ENCODE measurements at places on chromosomes 2 and 18.

- DNase-seq = peak; percentile 73
These were observed 144.9 kb upstream of the ID2 start for GRCh38 chr2:8536686-8537561.

DNA sequence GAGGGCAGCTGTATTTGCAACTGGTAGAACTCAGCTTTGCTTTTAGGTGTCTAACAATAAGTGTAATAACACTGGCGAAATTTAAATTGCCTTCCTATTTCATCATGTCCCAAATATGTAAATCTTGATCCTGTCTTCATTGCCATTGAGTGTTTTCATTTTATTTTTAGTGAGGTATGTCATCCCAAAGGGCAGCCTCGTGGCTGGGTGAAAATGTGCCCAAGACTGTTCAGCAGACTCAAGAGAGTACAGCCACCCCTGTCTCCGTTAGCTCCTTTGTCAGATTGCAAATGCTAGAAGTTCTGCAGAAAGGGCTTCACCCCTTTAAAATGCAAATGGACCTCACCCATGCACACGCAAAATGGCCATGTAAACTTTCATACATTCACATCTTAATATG, 278.8 kb downstream of the RND3 start:
- DNase-seq = no peak

DNA sequence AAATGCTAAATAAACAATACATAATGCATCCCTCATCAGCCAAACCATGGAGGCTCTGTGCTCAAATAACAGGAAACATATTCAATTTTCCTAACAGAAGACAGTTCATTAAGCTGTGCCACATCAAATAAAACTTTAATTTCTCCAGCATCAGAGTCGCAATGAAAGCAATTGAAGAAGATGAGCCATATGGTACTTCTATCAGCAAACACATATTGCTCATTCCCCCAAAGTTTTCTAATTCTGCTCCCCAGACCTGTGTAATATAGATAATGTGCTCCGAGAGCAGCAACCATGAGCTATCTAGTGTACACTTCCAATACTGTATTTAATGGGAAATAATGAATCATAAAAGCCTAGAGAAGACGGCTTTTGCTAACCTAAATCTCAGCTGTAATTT, 263.2 kb downstream of the MEIS1 start:
- DNase-seq = no peak

DNA sequence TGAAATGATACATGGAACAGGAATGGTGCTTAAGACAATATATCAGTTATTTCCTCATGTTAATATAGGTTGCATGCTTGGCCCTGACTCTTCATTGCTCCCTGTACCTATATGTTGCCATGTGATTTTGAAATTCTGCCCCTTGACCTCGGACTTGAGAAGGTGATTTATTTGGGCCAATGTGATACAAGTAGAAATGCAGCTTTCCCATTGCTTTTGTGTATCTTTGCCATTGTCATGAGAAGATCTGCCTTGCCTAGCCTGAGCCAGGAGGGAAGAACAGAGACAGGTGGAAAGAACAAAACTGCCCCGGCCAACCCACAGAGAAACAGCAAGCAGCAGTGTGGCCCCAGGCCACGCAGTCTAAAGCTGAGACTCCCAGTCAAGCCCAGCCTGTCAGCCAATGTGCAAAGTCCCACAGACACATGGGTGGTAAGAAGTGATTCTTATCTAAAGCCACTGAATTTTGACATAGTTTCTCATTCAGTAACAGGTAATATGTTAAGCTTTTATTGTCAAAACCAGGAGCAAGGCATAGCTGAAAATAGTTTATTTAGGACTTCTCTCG, 245.7 kb upstream of the RND3 start:
- no peak for DNase-seq

DNA sequence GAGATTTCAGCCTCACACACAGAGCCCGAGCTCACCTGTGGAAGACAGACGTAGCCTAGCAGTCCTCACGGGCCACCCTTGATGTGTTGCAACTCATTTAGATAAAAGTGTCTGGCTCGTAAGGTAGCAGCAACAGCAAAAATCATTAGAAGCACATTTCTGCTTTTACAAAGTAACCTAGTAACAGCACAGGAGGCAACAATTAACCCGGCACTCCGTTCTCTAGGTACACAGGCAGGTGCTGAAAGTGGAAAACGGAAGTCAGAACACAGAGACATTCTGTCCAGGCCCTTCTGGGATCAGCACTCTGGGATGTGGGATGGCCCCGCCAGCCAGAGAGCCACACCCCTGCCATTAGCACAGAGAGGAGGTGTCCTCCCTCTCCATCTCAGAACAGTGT, 99.3 kb downstream of the KLHL29 start:
- no peak for DNase-seq

GRCh38 chr18:35770376-35771014, 189.0 kb downstream of the GALNT1 start:
- DNase-seq = peak; percentile 26

DNA sequence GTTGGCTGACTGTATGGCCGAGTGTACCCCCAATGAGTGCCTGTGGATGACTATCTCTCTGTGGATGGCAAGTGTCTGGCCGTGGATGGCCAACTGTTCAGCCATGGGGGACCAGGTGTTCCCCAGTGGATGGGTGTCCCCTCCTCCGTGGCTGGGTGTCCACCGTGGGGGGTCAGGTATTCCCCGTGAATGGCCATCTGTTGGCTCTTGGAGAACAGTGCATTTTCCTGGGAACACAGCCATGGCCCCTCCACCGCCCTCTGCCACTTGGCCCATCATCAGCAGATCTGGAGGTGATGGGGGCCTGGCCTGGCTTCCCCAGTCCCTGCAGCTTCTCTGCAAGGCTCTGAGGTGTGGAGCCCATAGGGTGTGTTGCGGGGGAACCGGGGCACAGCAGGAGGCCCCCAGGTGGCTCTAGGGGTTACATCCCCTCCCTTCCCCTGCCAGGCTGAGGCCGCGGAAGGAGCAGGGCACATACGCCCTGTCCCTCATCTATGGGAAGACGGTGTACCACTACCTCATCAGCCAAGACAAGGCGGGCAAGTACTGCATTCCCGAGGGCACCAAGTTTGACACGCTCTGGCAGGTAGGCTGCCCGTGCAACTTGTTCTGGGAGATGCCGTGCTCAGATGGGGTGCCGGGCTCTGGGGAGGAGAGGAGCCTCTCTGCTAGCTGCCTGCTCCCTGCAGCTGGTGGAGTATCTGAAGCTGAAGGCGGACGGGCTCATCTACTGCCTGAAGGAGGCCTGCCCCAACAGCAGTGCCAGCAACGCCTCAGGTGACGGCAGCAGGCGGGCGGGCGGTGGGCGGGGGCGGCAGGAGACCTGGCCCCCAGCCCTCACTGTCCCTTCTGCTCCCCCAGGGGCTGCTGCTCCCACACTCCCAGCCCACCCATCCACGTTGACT, 19.3 kb downstream of the ZAP70 start:
- DNase-seq = no peak

All from PC-3 (cell line).